ENCODE measurements at places on chromosomes 7 and 10.
A peak's percentile ranks its signal among the peaks of the same experiment; 100 is the strongest.

DNA sequence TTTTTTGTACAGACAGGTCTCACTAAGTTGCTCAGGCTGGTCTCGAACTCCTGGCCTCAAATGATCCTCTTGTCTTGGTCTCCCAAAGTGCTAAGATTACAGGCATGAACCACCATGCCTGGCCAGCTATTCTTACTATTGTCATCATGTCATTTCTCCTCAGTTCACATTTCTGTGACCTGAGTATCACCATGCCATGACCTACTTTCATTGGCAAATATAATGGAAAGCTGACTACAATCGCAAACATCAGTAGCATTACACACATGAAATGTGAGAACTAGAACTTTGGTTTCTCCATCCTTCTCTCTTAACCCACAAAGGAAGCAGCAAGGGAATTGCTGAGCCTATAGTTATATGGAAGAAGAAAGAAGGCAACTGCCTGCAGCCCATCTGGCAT lies 26.0 kb upstream of the WIPF3 start:
- H3K4me1 ChIP-seq = no peaks in the 10 kb centered on the region
- H3K27me3 ChIP-seq = peaks cover 17% of the 10 kb centered on the region
- DNase-seq = no peak

DNA sequence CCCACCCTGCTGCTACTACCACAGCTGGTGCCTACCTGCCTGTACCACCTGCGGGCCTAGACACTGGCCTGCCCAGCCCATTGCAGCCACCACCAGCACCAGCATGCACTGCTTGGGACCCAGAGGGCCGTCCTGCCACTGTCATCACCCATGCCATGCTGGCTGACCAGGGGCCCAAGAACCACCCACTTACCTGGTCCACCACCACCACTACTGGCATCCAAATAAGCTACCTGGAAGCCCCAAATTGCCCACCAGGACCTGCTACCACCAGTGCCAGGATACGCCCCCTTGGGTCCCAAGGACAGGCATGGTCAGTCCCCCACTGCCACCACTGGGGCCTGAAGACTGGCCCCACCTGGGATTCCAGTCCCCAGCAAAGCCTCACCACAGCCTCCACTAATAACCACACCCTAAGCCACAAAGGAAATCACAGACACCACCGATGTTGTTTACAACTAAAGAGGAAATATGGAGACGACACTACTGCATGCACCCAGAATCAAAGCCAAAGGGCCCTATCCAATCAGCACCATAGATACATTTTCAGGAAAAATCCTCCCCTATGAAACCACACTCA lies 70.5 kb upstream of the DIP2C start:
- H3K4me1 ChIP-seq = no peaks in the 10 kb centered on the region
- no peak overlapping the region for H3K4me3 ChIP-seq
- peaks cover 4% of the 10 kb centered on the region for H3K36me3 ChIP-seq
- H3K27ac ChIP-seq = no peak overlapping the region

GRCh38 chr10:124478515-124478914 lies 16.9 kb downstream of the LHPP start:
- H3K4me1 ChIP-seq = peaks cover 2% of the 10 kb centered on the region
- H3K36me3 ChIP-seq = no peaks in the 10 kb centered on the region
- no peak overlapping the region for H3K4me3 ChIP-seq
- no peaks in the 10 kb centered on the region for H3K27me3 ChIP-seq
- no peak overlapping the region for H3K27ac ChIP-seq
- DNase-seq = no peak

DNA sequence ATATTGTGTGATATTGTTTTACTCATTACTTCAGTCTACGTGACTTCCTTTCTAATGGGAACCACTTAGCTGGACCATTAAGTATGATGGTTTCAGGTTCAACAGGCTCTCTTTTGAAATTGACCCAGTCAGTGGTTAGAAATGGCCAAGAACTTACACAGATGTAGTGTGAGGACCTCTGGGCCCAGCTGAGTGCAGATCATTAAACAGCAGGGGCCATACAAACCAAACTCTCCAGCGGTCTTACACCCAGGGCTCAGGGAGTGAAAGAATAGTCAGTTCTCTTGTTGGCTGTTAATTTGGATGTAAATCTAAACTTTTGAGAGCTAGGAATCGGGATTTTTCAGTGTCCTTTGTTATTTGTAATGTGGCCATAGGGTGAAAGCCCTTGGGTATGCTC lies 107.3 kb downstream of the CELF2 start:
- H3K4me1 ChIP-seq = peaks cover 13% of the 10 kb centered on the region
- H3K27me3 ChIP-seq = no peaks in the 10 kb centered on the region
- no peak overlapping the region for H3K4me3 ChIP-seq
- H3K36me3 ChIP-seq = peaks cover 10% of the 10 kb centered on the region
- DNase-seq = no peak

GRCh38 chr10:52499281-52499680 lies 185.2 kb downstream of the DKK1 start:
- no peaks in the 10 kb centered on the region for H3K36me3 ChIP-seq

- H3K27me3 ChIP-seq = no peaks in the 10 kb centered on the region
- H3K27ac ChIP-seq = no peak overlapping the region
- DNase-seq = no peak
- H3K36me3 ChIP-seq = no peaks in the 10 kb centered on the region
- H3K4me1 ChIP-seq = no peaks in the 10 kb centered on the region
Observed at GRCh38 chr10:20601941-20602461, 295.1 kb downstream of the NEBL start.

- H3K27me3 ChIP-seq = no peaks in the 10 kb centered on the region
- H3K4me3 ChIP-seq = peak overlapping the region; percentile 76
- DNase-seq = peak; percentile 38
Observed at GRCh38 chr7:17234030-17234397, 64.4 kb upstream of the AHR start.

GRCh38 chr10:118034791-118035261 lies 11.9 kb downstream of the RAB11FIP2 start:
- H3K4me1 ChIP-seq = peaks cover 22% of the 10 kb centered on the region
- peaks cover 24% of the 10 kb centered on the region for H3K36me3 ChIP-seq
- H3K27me3 ChIP-seq = no peaks in the 10 kb centered on the region
- DNase-seq = no peak

DNA sequence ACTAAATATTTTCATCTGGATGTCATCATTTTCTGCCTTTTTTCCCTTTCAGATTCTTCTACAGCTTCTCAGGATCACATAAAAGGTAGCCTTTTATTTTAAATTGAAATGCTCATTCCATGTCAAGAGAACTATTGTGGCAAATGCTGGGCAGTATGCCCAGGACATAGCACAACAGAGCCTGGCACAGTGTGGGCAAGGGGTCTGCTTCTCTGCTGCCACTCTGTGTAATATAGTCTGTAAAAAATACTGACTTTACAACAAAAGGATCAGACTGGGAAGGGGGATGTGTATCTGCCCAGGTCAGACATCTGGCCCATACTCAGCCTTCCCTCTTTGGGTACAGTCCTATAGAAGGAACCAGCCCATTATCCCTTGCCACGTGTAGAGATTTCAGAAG lies 62.7 kb downstream of the CUZD1 start:
- H3K4me3 ChIP-seq = no peak overlapping the region
- no peaks in the 10 kb centered on the region for H3K36me3 ChIP-seq
- H3K4me1 ChIP-seq = no peaks in the 10 kb centered on the region
- peaks cover 5% of the 10 kb centered on the region for H3K27me3 ChIP-seq
- H3K27ac ChIP-seq = no peak overlapping the region

DNA sequence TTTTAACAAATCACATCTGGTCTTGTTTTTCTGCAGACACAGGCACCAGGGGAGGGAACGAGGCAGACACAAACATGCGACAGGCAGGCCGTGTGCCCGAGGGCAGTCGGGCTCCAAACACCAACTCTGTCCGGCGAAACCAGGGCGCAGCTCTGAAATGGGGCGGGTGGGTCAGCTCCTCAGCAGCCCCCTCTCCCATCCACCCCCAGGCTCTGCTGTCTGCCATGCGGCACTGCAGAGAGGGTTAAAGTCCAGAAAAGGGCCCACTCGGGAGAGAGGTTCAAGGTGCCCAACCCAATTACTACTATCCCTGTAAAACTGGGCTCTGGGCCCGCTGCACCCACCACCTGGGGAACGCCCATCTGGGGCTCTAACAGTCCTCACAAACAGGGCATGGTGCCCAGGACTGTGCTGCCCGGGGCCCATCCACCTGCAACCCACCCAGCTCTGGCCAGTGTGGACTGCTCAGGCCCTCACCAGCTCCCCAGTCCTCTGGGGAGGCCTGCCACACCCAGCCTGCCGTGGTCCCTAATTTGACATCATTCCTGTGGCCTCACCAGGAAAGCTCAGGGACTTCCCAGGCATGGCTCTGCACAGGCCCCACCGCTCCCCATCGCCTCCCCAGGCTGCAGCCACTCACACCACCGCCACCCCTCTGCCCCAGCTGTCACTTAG lies 18.7 kb downstream of the YKT6 start:
- H3K27ac ChIP-seq = no peak overlapping the region
- no peaks in the 10 kb centered on the region for H3K4me1 ChIP-seq
- DNase-seq = no peak
- no peaks in the 10 kb centered on the region for H3K36me3 ChIP-seq
- no peaks in the 10 kb centered on the region for H3K27me3 ChIP-seq

DNA sequence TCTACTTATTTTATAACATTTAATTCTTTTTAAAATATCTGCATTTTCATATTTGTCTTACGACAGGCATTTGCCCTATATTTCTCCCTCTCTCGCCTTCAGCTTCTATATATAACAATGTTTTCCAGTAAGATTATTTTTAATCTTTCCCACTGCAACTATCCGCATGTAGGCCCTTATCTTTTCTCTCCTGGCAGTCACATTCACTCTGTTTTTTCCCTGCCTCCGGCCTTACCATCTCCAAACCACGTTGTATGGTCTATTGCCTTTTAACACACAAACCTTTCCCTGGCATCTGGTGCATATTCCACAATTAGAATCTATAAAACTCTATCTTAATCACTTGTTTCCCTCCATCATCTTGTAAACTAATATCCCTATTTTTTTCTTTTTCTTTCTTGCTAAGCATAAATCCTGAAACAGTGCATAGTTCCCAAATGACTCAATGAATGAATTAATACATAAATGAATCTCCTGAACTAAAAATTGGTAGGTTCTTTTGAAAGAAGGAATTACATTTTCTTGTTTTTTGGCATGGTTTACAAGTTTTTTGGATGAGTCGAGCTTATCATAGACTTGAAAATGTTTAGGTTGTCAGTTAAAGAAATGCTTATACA lies 173.2 kb downstream of the SEMA3A start:
- H3K36me3 ChIP-seq = no peaks in the 10 kb centered on the region
- no peak overlapping the region for H3K27ac ChIP-seq
- no peak for DNase-seq
- H3K27me3 ChIP-seq = no peaks in the 10 kb centered on the region
- H3K4me1 ChIP-seq = no peaks in the 10 kb centered on the region

DNA sequence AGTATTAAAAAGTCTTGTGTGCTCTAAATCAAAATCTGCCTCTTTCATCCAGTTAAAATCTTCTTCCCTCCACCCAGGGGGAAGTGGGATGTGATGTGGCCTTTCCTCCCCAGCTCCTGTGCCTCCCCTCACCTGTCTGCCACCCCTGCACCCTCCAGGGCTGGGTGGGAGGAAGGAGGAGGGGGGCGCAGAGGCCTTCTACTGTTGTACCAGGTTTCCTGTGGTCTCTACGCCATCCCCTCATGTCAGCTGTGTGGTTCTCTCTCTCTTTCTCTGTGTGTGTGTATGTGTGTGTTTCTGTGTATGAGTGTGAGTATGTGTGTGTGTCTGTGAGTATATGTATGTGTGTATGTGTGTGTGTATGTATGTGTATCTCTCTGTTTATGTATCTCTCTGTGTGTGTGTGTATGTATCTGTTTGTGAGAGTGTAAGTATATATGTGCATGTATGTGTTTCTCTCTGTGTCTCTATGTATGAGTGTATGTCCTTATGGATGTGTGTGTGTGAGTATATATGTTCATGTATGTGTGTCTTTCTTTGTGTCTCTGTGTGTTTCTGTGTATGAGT lies 45.5 kb upstream of the C10orf71 start:
- H3K27ac ChIP-seq = no peak overlapping the region
- H3K27me3 ChIP-seq = no peaks in the 10 kb centered on the region
- DNase-seq = no peak
- H3K4me1 ChIP-seq = peaks cover 8% of the 10 kb centered on the region

DNA sequence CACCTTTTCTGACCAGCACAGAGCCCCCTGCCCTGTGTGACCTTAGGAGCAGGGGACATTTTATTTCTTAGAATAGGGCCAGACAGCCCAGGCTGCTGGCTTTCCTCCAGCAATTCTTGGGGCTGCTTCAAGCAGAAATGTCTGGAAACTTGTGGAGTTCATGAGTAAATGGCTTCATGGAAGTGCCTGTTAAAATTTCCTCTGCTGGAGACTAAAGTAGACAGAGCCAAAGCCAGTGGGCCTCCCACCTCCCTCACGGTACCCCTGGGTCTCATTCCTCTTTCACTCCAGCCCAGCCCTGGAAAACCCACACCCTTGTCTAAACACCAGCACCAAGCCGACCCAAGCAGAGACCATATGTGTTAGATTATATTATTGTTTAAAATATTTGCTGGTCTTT lies 505.5 kb upstream of the ZMIZ1 start:
- no peaks in the 10 kb centered on the region for H3K4me1 ChIP-seq
- DNase-seq = no peak
- no peaks in the 10 kb centered on the region for H3K36me3 ChIP-seq
- H3K27ac ChIP-seq = no peak overlapping the region
- H3K27me3 ChIP-seq = peaks cover 3% of the 10 kb centered on the region
- H3K4me3 ChIP-seq = no peak overlapping the region

- no peak for DNase-seq
- peaks cover 8% of the 10 kb centered on the region for H3K36me3 ChIP-seq
- H3K27me3 ChIP-seq = no peaks in the 10 kb centered on the region
- peaks cover 14% of the 10 kb centered on the region for H3K4me1 ChIP-seq
Observed at GRCh38 chr10:7906128-7906527, 87.8 kb downstream of the TAF3 start.

DNA sequence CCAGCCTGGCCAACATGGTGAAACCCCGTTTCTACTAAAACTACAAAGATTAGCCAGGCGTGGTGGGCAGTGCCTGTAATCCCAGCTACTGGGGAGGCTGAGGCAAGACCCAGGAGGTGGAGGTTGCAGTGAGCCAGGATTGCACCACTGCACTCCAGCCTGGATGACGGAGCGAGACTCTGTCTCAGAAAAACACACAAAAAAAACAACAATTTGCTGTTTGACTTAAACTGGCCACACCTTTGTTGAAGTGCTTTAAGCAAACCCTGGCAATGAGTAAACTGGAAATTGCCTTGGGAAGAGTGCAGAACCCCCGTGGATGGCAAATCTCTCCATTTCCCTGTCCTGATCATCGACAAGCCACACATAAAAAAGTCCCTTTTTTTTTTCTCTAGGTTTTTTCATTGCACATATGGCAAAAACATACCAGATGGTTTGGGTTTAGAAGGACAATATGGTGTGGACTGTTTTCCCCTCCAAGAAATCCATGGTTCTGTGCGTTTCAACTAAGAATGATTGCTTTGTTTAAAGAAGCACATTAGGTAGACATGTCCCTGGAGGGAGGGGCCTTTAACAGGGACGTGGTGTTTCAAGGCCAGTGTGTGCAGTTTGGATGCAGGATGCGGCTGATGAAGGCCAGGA lies 76.9 kb downstream of the NRP1 start:
- H3K4me1 ChIP-seq = peaks cover 10% of the 10 kb centered on the region
- no peak overlapping the region for H3K27ac ChIP-seq
- DNase-seq = no peak
- H3K4me3 ChIP-seq = no peak overlapping the region
- peaks cover 3% of the 10 kb centered on the region for H3K36me3 ChIP-seq
- H3K27me3 ChIP-seq = peaks cover 25% of the 10 kb centered on the region

GRCh38 chr7:81482600-81483186 lies 287.2 kb downstream of the HGF start:
- no peak overlapping the region for H3K4me3 ChIP-seq
- no peaks in the 10 kb centered on the region for H3K36me3 ChIP-seq
- no peaks in the 10 kb centered on the region for H3K27me3 ChIP-seq
- no peaks in the 10 kb centered on the region for H3K4me1 ChIP-seq
- no peak for DNase-seq

Measured in activated naive CD8-positive, alpha-beta T cell treated with anti-CD3 and anti-CD28 coated beads, Interleukin-2, amount 50 U/mL, for 24 hours (primary cell).